ENCODE measurements at places on chromosomes 1 and 21.

DNA sequence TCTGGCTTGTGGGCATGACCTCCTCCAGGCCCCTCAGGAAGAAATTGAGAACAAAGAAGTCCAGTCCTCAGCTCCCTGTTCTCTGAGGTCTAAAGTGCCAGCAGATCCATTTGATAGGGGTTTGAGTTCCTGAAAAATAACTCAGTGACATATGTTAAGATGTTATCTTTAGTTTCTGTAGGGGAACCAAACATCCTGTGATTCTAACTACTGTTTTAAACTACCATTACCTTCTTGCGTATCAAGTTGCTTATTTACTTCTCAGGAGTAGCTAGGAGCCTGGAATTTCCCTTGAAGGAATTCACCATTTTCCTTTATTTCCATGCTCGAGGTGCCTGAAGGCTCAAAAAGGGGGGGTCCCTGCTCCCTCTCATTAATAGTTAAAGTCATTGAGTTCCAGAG lies 18.8 kb upstream of the LIN9 start:
- DNase-seq = no peak

DNA sequence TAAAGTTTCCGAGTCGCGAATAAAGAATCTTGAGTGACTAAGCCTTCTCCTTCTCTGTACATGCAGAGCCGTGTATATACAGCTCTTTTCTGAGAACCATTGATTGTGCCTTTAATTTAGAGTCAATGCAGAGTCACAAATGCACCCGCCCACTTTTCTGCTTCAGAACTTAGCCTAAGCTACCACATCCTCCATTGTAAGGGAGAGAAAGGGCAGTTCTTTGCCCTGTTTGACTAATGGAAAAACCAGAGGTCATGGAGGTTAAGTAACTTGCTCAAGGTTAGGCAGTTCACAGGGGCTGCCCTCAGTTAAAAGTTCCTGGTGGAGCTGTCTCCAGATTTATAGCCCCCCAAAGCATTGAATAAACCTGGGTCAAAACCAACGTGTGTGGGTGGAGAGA lies 139.6 kb downstream of the TOMM20 start:
- no peak for DNase-seq

DNA sequence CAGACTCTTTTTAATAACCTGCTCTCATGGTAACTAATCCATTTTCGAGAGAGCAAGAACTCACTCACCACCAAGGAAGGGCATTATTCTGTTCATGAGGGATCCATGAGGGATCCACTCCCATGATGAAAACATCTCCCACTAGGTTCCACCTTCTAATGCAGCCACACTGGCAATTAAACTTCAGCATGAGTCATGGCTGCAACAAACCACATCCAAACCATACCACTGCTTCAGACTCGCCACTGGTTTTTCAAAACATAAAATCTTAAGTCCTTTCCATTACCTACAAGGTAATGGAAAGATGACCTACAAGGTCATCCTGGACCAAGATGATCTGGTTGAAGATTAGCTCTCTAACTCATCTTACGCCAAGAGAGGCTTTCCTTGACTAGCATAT lies 405.1 kb downstream of the VAV3 start:
- no peak for DNase-seq

- no peak for DNase-seq
These were observed 64.4 kb downstream of the AGPAT3 start for GRCh38 chr21:43929217-43929971.

DNA sequence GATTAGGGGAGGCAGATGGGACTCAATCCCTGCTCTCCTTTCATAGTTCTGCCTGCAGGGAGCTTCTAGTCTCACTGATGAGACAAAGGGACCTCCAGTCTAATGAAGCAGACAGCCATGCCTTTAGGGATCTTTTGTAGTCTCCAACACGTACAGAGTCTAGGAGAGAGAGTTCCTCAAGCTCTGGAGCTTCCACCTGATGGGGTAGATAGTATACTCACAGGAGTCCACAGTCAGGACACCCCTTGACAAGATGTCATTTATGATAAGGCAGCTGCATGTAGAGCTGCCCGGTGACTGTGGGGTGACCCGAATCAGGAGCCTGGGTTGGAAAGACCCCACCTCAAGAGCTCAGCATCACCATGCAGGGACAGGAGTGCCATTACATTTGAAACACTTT lies 55.3 kb upstream of the CNTN2 start:
- DNase-seq = no peak

GRCh38 chr1:61419657-61420056 lies 305.3 kb downstream of the TM2D1 start:
- no peak for DNase-seq

- no peak for DNase-seq
These were observed 16.5 kb upstream of the BATF3 start for GRCh38 chr1:212716161-212716560.

- no peak for DNase-seq
These were observed 144.1 kb downstream of the POU2F1 start for GRCh38 chr1:167364826-167365225.

DNA sequence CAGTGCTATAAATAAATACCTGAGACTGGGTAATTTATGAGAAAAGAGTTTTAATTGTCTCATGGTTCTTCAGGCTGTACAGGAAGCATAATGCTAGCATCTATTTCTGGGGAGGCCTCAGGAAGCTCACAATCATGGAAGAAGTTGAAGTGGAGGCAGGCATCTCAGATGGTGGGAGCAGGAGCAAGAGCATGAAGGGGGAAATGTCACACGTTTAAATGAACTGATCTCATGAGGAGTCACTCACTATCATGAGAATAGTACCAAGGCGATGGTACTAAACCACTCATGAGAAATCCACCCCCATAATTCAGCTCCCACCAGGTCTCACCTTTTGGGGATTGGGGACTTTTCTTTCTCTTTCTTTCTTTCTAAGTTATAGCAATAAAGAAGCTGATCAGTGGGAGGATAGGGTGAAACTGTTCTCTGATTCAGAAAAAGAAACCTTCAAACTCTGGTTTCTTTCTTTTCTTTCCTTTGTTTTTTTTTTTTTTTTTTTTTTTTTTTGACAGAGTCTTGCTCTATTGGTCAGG lies 17.1 kb upstream of the SPAG17 start:
- DNase-seq = no peak

GRCh38 chr1:29518183-29518835 lies 282.0 kb downstream of the PTPRU start:
- no peak for DNase-seq

- DNase-seq = no peak
These were observed 241.7 kb downstream of the SETD4 start for GRCh38 chr21:35818597-35818996.

DNA sequence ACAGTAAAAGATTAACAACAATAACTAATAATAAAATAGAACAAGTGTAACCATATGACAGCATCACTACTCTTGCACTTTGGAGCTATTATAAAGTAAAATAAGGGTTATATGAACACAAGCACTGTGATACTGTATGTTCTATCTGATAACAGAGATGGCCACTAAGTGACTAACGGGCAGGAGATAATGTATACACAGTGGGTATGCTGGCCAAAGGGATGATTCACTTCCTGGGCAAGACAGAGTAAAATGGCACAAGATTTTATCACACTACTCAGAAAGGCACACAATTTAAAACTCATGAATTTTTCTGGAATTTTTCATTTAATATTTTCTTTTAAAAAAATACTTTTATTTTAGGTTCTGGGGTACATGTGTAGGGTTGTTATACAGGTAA lies 12.3 kb downstream of the SLC9C2 start:
- DNase-seq = no peak

- no peak for DNase-seq
These were observed 103.3 kb upstream of the DEPDC1 start for GRCh38 chr1:68600049-68600661.

DNA sequence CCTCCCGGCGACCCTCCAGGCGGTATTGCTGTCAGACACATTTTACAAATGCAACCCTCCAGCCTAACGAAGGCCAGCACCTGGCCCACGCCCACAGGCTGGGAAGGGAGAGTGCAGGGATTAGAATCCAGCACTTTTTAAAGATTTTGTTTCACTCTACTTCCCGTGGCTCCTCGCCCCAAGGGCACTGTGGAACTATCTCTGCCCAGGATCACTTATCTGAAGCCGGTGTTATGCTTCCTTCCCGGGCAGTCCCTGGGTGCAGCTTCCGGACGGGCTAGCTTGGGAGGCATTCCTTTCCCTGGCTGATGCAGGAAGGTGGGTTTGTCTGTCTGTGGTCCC lies 35.8 kb downstream of the CCN1 start:
- no peak for DNase-seq

- no peak for DNase-seq
These were observed 1.5 kb downstream of the C1orf159 start for GRCh38 chr1:1114431-1114830.

- DNase-seq = no peak
These were observed 88.6 kb downstream of the NEK7 start for GRCh38 chr1:198245379-198245778.

DNA sequence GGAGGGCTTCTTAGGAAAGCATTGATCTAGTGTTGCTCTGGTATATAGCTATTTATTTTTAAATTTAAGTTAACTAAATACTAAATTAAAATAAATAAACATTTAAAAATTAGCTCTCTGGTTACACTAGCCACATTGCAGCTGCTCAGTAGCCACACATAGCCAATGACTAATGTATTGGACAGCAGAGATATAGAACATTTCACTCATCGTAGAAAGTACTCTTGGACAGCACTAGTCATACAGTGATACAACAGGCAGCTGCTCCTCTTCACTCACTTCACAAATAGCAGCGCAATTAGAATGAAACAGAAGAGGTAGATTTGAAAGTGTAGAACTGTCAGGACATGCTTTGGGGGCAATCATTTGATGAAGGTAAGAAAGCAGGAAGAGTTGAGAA lies 245.4 kb downstream of the PBX1 start:
- no peak for DNase-seq

DNA sequence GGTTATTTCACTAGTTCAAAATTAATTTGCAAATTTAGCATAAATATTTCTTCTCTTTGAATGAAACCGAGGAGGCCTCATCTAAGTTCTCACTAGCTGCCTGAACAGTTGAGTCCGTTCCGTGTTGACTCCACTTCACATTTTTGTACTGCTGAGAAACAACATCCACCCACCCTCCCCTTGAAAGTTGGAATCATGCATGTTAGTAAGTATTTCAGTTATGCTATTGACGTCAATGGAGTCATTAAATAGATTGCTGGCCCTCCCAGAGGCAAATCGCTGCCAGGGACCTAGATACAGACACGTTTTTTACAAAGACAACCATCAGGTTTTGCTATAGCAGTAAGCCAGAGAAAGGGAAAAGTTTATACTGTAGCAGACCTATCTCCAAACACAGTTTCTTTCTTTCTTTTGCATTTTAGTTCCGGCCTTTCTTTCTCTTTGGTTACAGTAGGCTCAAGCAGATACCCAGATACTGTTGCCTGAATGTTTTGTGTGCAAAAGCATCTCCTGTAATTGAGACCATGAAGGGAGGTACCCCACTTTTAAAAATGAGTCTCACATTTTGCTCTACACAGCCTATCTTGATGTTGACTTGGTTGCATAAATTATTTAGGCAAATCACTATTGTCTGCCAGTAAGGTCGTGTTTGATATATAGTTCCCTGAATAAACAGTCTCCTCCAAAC lies 262.6 kb upstream of the SGIP1 start:
- DNase-seq = peak; percentile 83

- no peak for DNase-seq
These were observed 38.9 kb downstream of the ZC3H11B start for GRCh38 chr1:219573960-219574359.

DNA sequence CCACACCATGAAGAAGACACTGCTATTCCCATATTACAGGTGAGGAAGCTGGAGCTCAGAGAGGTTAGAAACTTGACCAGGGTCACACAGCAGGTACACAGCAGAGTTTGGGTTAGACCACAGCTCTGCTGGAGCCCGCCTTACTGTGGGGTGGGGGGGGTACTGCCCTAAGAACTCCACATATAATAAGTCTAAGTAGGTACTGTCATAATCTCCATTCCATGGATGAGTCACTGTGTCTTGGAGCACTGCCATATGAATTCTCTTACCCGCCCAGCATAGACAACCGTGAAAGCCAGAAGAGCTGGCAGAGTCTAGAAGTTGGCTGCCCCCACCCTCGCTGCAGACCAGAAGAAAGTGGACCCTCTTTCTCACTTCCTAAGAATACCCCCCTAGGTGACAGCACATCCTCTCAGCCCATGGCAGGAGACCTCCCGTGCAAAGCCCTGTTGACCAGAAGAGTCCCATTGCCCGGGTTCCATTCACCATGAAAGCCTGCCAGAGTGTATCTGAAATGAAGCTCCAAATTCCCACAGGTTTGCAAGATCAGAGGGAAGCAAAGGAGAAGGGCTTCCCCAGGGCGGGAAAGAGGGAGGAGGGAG lies 5.2 kb upstream of the PLA2G2D start:
- peak; percentile 60 for DNase-seq

DNA sequence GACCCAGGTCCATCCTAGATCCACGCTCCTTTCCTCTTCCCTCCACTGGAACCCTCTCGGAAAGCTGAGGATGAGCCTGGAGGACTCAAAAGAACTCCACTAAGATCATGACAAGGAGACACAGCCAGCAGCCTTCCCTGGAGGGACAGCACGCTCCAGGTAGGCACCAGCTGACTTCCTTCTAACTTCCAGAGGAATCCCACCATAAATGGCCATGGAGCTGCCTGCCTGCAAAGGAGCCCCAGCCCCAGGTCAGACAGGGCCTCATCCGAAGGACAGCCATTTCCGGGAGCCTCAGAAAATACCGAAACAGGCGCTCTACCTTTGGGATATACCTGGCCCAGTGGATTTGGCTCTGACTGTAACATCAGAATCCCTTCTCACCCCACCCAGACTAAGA lies 4.1 kb downstream of the SH3BP5L start:
- DNase-seq = peak; percentile 37

GRCh38 chr1:200150721-200151120 lies 123.2 kb downstream of the NR5A2 start:
- no peak for DNase-seq

DNA sequence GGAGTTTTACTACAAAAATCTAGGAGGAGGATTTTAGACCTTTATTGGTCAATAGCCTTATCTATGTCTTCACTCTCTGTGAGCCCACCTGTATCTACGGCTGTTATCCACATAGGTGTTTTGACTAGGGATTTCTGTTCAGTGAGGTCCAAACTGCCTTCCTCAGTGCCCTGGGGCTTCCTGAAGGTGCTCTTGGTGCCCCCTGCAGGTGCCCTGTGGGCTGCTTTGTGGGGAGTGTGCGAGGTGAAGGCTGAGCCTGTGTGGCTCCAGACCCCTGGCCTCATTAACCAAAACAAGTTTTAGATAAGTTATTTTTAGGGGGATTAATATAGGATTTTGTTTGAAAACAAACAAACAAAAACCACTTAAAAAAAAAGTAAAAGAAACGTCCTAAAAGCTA lies 122.5 kb downstream of the KIF26B start:
- no peak for DNase-seq

GRCh38 chr1:245240648-245241165 lies 85.9 kb downstream of the KIF26B start:
- no peak for DNase-seq
